Activated CD4-positive, alpha-beta T cell treated with anti-CD3 and anti-CD28 coated beads, Interleukin-10, Interleukin-2, amounts not matched to agents 100 ng/mL and 50 ng/mL, durations not matched to agents 16 hours and 8 hours (primary cell): ENCODE measurements at places on chromosomes 3 and 15.

DNA sequence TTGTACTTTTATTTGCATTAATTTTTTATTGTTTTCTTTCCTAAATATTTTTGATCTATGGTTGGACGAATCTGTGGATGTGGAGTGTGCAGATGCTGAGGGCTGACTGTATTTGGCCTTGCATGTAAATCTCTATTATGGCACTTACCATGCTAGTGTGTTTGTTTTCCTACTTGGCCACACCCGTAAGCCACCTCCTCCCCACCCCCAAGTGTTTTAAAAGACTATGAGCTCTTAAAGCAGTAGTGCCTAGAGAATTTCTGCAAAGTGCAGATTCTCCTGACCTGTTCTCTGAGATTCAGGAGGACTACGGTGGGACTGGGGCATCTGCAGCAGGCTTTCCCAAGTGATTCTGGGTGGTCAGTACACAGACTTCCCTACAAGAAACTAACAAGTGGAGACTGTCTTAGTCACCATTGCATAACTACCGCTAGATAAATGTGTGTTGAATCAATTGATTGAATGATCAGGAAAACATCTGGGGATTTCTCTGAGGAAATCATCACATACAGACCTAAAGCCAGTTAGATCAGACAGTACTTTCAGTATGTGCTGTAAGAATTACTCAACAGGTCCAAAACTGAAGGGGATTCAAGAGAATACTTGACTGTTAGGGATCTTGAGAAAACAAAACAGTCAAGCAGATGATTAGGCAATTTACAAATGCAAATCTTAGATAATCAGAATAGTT lies 6.2 kb upstream of the TIPARP start:
- DNase-seq, result peak; percentile 58

DNA sequence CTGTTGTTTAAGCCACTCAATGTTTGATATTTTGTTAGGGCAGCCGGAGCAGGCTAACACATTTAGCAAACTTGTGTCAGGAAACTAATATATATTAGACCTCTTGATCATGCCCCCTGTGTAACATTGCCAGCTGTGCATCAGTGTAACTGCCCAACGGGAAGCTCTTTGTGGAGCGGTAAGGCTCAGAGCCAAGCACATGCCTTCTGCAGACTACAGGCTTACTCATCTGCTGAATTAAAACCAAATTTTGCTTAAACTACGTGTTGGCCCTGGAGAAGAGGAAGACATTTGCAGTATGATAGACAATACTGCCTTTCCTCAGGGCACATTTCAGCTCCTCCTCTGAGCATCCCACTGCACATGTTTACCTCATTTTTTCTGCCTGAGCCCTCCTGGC lies 50.5 kb upstream of the KCNMB2 start:
- DNase-seq, result no peak

- peak; percentile 44 for DNase-seq
Observed at GRCh38 chr3:53890726-53891475, 758 bp downstream of the SELENOK start.

- DNase-seq, result no peak
Observed at GRCh38 chr3:164526250-164526649, 552.0 kb downstream of the SI start.

DNA sequence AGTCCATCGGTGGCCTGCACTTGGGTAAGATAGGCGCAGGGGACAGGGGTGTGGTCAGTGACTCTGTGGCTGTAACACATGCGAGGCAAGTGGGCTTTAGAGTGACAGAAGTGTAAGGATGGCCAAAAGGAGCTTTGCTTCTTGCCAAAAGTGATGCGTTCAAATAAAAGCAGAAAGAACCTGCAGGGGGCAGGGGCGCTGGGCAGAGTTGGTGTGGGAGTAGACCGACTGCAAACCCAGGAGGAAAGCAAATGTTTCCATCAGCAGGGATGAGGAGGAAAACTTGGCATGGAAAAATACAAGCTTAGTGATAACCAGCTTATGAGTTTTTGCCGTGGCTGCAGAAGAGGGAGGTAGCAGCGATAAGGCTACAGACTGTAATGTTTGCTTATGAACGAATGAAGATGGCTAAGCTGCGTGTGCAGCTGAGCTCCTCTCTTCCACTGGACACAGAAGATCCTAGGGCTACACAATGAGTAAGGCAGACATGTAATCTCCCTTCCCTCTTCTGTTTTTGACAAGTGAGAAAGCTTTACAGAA lies 149.4 kb downstream of the WNT5A start:
- DNase-seq, result no peak
